BJ (cell line): ENCODE measurements at places on chromosomes 7 and 10. TPM values are rescaled to one million over a fixed set of nuclear protein-coding genes. Genes with fewer than 3 reads are reported as not detected.

GPR15LG gene
- not detected in 2 replicates for polyA plus RNA-seq

CPN1 gene
- polyA plus RNA-seq: not detected in 2 replicates

EEPD1 gene
- polyA plus RNA-seq: 1.6 and 2.5 TPM in 2 replicates

IDI2 gene
- not detected in 2 replicates for polyA plus RNA-seq

GRCh38 chr10:114486938-114487814 is 82.9 kb upstream of the AFAP1L2 start:
- no peak for DNase-seq

- no peak for DNase-seq
These were observed 19.9 kb downstream of the WDR86 start for GRCh38 chr7:151389768-151390597.

- DNase-seq: no peak
These were observed 719.5 kb downstream of the XPNPEP1 start for GRCh38 chr10:109203646-109204353.

DNA sequence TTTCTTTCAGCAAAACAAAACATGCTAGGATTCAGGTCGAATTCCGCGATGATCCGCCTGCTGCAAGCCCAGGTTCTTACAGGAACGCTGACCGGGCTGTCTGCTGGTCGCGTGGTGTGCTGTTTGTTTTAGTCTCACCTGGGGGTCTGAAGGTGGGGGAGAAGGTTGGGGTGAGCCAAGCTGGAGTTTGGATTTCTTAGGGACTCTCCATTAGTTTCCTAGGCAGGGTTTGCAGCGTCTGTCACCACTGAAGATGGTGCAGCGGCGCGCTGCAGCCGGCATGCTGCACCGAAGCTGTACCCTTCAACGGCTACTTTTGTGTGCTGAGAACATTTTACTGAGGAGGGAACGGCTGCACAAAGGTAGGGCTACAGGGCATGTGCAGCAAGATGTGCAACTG is 48.7 kb downstream of the GCC1 start:
- DNase-seq: no peak

DNA sequence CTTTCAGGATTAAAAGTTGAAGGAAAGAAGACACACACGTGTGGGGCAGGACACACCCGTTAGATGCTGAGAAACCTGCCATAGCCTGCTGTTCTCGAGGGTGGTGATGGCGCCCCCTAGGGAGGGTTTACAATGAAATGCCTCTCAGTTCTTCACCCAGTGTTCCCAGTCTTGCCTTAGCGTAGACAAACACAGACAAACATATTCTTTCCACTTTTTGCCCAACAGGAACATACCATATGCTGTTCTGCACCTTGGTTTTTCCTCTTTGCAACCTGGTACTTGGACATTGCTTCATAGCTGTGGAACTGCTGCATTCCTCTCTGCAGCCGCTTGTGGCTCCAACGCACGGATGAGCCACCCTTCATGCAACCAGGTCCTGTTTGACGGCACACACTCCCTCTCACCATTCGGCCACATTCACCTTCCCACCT is 23.3 kb upstream of the HSPA12A start:
- no peak for DNase-seq

- no peak for DNase-seq
These were observed 66.9 kb downstream of the BAMBI start for GRCh38 chr10:28744069-28744768.

DNA sequence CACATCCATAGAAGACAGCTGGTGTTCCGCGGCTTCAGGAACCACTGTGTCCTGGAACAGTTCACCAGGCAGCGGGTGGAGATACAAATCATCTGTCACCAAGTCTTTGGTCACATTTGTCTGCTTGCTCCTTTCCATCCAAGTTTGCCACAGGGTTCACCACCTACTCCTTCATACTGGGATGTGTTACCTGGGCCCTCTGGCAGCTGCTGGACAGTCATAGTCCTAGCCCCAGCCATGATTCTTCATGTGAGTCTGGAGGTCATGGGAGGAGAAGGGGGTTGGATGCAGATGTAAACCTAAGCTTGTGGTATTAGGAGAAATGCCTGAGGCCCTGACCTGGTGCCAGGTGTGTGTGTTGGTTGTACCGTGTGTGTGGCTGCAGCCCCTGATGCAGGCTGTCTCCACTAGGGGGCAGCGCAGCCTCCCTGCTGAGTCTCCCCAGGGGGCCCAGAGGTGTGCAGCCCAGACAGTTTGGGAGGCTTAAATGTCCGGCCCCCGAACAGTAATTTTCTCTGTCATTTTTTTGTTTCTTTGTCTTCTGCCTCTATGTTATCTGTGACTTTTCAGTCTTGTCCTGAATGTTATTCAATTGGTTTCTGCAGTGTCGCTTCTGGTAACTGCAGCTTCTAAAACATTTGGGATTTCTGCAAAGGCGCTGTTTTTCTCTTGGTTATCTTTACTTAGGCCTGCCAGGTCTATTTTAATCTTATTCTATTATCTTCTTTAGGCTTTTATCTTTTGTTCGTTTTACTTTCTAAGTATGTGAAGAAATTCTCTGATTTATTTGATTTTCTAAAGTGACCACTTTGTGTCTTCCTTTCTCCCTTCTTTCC is 14.8 kb downstream of the NPS start:
- no peak for DNase-seq

DNA sequence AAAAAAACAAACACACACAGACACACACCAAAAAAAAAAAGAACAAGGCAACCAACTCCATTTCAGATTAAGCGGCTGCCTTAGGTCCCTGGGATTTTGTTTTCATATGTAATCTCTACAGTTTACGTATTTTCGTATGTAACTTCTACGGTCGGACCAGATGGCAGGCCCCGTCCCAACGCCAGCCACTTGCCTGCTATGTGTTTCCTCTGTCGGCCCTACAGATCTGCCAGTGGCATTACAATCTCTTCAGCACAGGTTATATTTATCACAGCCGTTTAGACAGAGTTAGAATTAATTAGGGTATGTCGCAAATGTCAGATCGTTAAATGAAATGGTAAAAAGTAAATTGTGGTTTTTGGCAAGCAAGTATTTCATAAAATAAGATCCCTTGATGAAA is 99.3 kb downstream of the DNAJB6 start:
- no peak for DNase-seq

DNA sequence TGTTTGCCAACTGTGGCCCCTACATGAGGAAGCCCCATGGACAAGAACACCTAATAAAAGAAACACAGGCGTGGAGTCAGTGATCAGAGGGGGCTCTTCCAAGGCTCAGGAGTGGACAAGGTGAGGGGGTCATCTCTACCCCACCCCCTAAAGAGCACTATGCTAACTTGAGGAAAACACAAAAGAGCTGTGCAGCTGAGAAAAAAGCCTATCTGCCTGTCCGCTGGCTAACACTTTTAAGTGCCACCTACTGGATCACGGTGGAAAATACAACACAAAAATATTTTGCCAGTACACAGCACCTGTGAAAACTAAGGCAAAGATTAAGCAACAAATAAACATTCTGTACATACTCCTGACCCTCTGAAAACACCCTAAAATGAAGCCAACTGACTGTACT is 53.1 kb upstream of the COBL start:
- DNase-seq: no peak

- no peak for DNase-seq
These were observed 32.5 kb downstream of the BNIP3 start for GRCh38 chr10:131949041-131949862.

DNA sequence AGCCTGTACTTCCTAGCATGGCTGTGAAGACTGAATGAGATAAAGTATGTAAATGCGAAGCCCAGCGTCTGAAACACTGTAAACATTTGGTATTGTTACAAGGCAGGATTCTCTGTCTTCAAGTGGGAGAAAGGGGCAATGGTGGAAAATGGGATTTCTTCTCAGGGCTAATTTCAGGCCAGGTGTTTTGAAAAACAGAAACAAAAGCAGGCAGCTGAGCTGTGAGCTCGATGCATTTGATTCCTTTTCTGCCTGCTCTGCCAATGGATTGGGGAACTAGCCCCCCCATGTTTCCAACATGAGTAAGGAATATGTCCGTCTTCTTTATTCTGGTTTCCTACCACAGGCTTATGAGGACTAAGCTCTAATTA is 732.1 kb upstream of the AUTS2 start:
- no peak for DNase-seq

GRCh38 chr10:69317175-69317604 is 38.9 kb downstream of the HK1 start:
- no peak for DNase-seq

DNA sequence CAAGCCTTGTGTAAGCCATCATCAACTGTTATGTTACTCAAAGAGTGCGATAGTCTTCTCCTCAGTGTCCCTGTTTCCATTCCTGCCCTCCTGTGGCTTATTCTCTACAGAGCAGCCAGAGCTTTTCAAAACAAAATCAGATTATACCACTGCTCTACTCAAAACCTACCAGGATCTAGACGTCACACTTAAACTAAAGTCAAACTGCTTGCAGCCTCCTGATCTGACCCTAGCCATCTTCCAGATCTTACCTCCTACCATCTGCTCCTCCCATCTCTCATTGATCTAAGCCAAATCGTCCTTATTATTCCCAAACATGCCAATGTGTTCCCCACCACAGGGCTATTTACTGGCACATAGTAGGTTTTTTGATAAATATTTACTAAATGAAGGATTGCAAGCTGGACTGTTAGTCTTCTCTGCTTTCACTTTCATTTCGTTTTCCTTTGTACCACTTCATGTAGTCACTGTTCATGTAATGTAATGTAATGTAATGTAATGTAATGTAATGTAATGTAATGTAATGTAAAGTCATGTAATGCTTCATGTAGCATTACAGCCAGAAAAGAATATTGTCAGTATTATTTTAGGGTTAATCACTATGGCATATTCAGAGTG is 116.1 kb downstream of the GPR37 start:
- no peak for DNase-seq

DNA sequence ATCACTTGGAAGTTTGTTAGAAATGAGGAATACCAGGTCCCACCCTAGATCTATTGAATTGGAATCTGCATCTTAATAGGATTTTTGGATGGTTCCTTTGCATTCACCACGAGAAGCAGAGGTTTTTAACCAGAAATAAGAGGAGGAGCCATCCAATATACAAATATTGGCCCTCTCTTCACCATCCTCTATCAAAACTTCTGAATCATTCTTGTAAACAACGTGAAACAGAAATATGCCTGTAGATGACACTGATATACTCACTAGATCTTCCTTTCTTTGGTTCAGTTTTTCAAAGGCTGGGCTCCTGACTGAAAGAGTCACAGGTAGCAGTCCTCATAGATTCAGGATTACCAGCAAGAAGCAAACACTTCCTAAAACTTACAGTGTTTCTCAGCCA is 39.5 kb downstream of the ZNF365 start:
- no peak for DNase-seq

DNA sequence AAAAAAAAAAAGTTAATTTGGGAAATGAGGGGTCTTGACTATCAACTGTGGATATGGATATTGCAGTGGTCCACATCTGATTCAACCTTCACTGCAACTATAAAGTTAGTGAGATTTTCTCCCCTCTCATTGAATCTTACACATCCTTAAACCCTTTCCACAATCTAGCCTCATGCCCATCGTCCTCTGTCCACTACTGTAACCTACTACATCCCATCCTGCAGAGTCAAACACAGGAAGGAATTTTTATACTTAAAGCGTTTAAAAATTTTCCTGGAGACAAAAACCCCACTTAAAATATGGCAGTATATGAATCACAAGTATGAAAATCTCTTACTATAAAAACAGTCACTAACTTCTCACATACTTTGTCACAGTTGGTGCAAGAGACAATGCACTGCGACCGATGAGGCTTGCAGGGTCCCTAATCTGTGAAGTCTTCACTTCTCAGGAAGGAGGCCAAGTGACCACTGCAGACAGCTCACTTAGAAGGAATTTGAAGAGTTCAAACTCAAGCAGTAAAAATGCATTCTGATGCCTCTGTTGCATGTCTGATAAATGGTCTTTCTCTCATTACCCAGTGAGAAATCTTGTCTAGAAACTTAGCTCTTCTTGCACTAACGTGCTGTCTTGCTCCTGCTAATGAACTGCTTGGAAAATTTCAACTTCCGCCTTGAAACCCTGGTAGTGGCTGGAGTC is 50.3 kb upstream of the ST8SIA6 start:
- peak; percentile 71 for DNase-seq

DNA sequence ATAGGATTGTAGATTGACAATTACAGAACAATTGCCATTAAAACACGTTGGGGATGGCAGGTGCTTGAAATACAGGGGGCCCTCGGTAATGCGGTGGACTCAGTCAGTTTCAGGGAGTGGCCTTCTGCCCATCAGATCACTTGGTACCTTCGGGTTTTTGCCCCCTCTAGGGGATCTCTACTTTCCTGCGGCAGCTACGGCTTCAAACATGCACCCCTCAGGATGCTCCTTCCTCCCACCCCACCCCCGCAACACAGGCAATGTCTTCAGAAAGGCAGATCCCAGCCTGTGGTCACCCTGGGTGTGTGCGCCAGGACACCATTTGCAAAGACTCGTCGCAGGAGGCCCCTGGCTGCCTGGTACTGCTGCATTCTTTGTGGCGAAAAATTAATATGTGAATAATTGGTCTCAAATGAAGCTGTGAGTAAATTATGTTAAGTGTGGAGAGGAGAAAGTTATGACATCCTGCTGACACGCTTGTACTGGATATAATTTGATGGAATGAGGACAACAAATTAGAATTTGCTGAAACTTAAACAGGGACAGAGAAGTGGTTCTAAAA is 431.0 kb upstream of the MKI67 start:
- no peak for DNase-seq

DNA sequence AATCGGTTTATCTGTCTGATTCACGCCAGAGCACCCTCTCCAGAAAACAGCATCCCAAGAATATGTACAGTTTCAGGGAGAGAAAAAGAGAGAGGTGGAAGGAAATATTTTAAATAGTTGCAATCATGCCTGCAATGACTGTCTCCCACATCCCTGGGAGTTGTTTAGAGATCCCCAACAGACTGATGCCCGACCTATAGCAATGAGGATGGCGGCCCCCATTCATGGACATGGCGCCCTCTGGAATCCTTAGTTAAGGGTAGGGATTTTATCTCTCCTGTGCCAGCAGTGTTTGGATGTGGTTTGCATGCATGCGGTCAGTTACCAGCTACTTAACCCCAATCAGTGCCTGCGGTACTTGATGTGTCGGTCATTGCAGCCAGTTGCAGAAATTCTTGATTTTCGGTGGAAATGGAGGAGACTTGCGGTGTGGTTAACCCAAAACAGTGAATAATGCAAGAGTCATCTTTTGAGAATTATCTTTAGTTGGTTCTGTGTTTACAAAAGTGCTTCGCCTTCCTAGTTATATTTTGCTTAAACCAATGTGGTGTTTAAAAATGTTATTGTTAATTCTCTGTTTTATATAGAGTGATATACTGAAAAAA is 186.0 kb upstream of the TCF7L2 start:
- DNase-seq: no peak

DNA sequence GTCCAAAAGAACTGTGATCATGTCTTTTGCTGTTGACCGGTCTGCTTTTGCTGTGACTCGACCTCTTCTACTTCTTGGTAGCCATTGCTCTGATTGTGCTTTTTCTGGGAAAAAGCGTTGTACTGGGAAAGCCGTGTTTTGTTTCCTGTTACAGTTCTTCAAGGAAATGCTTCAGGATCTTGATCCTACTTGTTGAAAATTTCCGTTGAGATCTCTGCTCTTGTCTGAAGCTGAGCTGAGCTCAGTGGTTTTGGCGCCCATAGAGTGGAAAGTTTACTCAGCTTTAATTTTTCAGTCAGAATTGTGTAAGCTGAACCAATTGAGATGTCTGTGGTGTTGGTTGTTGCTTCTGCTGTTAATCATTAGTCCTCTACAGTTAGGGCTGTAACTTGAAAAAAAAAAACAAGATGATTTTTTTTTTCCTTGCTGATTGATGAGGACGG is 302.2 kb downstream of the CCDC3 start:
- DNase-seq: no peak

- no peak for DNase-seq
These were observed 249.9 kb downstream of the RNLS start for GRCh38 chr10:88333248-88333630.
